ENCODE measurements at places on chromosomes 3 and 15.

DNA sequence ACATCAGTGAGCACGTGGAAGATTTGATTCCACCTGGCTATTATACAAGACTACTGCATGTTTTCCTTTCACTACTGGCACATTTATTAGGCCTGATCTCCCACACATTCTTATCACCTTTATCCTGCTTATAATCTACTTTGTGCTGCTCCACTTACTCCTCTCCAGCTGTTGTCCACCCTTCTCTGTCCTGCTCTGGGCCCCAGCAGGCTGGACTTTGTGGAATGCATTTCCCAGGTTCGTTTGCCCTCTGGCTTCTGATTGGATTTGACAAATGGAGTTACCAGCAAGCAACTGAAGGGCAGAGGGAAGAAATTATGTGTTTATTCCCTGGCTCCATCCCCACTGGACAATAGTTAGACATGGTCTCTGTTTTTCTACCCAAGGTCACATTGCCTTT lies 75.5 kb downstream of the DCLK3 start:
- no peak for DNase-seq

- peak; percentile 74 for DNase-seq
Observed at GRCh38 chr15:47412136-47412535, 305.2 kb upstream of the SEMA6D start.

DNA sequence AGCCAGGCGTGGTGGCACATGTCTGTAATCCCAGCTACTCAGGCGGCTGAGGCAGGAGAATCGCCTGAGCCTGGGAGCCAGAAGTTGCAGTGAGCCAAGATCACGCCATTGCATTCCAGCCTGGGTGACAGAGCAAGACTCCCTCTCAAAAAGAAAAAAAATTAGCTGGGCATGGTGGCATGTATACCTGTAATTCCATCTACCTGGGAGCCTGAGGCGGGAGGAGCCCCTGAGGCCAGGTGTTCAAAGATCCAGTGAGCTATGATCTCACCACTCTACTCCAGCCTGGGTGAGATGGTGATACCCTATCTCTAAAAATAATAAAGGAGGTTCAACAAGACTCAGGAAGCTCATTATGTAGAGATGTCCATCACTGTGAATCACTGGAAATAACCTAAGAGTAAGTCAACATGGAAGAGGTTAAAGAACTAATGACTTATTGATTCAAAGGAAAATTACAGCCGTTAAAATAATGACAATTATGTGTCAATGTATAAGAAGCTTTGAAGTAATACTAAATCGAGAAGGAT lies 19.8 kb upstream of the RAB7A start:
- no peak for DNase-seq

- DNase-seq: no peak
Observed at GRCh38 chr15:74511583-74511982, 29.4 kb upstream of the ARID3B start.

- DNase-seq: no peak
Observed at GRCh38 chr3:101722394-101723173, 1.8 kb upstream of the CEP97 start.

DNA sequence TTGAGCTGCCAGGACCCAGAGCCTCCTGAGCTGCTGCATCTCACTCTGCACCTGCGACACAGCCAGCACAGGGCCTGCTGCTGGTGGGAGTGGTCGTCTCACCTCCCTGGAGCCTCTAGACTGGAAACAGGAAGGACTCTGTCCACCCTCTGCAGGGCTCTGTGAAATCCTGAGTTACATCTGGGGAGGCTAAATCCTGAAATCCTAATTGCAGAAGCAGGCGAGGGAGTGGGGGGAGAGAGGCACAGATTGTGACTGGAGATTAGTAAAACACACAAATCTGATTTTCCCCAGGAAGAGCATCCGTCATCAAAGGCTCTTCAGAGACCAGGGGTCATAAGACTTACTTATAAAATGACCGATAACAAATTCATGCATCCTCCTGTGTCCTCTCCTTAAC lies 31.6 kb upstream of the GABRG3 start:
- DNase-seq: no peak

- no peak for DNase-seq
Observed at GRCh38 chr3:16254916-16255315, 9.8 kb downstream of the DPH3 start.

DNA sequence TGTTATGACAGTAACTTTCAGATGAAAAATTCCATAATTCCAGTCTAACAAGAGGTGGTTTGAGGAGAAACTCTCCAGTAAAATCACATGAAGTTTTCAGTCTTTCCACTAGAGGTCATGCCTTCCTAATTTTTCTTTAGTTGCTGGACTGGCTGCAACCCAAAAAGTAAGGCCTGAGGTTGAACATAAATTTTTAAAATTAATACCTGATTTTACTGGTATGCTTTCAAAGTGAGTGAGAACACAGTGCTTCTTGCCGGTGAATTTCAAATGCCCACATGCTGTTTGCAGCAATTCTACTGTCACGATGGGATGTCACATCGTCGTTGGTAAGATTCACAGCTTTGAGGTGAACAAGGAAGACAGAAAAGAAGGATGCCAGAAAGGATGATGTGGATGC lies 89.0 kb upstream of the FGF12 start:
- DNase-seq: peak; percentile 89

Measured in spinal cord (tissue), 10 donors.